T-helper 1 cell (primary cell): ENCODE measurements at places on chromosomes 3 and 15.

GRCh38 chr3:77746892-77747291 lies 707.0 kb downstream of the ROBO2 start:
- no peak for DNase-seq

DNA sequence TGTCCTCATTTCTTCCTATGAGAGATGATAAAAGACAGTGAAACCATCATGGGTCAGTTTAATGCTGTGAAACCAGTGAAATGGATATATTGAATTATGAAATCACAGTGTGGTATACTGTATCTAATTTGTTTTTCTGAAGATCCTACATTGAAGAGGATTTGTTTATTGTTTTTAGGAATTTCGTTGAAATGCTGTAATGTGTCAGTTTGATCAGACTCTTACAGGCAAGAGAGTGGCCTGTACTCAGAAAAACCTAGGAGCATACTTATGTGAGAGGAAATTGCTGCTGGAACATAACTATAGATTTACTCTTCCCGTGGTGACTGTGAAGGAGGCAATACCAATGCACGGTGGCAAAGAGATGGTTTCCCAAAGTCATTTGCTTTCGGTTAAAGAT lies 29.1 kb upstream of the ONECUT1 start:
- DNase-seq = no peak

GRCh38 chr3:133115176-133115575 lies 77.0 kb downstream of the TMEM108 start:
- DNase-seq = no peak

- no peak for DNase-seq
Observed at GRCh38 chr3:119417771-119418512, 45.5 kb downstream of the TMEM39A start.

DNA sequence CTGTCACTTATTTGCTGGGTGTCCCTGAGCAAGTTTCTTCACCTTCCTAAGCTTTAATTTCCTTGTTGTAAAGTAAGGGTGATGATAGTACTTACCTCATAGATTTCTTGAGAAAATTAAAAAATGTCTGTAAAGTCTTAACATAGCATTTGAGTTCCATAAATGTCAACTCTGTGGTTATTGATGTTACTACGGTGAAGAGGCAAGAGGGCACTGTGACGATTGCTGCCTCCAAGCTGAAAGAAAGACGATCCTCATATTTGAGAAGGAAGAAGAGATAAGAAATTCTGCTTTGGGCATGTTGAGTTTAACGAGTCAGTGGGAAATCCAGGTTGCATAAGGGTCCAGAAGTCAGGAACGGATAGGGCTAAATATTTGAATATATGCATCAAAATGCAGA lies 240.8 kb upstream of the ZPLD1 start:
- no peak for DNase-seq

GRCh38 chr15:69919816-69920215 lies 177.9 kb downstream of the TLE3 start:
- no peak for DNase-seq

DNA sequence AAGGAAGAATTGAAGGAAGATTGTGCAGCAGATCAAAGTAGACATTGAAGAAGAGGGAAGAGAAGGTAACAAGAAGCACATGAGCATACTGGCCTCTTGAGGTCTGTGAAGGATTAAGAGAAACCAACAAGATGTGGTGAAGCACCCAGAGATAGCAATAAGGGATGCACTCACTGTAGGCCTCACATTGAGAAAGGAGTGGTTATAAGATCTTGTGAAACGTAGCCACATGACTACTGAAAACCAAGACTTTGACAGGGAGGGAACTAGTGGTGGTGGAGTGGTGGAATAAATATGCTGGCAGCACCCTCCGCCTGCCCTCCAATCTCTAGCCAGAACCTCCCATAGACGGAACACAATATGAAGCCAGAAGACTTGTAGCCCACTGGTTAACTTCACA lies 651.2 kb downstream of the DIPK2A start:
- DNase-seq = no peak

DNA sequence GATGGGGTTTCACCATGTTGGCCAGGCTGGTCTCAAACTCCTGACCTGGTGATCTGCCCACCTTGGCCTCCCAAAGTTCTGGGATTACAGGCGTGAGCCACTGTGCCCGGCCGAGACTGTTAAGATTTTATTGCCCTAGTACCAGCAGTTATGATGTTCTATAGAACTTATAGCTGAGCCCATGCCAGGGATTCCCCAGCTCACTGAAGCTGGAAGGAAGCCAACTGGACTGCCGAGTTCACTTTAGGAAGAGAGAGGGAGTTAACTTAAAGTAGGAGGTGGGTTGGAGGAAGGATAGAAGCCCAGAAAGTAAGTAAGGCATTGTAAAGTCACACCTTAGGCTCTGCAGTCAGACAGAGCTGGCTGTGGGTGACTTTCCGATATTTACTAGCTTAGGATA lies 101.1 kb upstream of the BOC start:
- DNase-seq = no peak

DNA sequence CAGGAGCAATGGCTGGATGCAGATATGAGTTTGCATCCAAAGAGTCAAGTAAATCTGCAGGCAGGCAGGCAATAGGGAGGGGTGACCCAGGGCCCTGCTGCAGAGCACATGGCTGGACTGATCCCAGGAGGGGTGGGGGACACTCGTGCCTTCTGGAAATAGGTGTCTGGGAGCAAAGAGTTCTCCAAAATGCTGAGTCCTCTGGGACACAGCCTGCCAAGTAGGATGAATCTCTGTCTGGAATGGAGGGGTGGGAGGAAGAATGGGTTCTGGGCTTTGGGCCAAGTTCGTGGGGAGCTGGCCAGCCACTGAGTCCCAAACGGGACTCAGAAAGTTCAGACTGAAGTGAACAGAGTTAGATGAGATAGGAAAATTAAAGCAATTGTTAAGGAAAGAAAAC lies 214.5 kb downstream of the MTHFS start:
- no peak for DNase-seq

DNA sequence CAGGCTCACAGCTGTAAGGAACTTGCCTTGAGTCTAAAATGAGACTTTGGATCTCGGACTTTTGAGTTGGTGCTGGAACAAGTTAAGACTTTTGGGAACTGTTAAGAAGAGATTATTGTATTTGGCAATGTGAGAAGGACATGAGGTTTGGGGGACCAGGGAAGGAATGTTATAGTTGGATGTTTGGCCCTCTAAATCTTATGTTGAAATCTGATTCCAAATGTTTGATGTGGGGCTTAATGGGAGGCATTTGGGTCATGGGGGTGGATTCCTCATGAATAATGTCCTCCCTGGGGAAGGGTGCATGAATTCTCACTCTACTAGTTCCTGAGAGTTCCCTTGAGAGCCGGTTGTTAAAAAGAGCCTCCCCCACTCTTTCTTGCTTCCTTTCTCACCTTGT lies 18.5 kb upstream of the CHCHD6 start:
- DNase-seq = no peak

- DNase-seq = no peak
Observed at GRCh38 chr15:37076543-37076942, 23.8 kb downstream of the MEIS2 start.

GRCh38 chr3:65483011-65483410 lies 555.7 kb downstream of the MAGI1 start:
- DNase-seq = no peak

- no peak for DNase-seq
Observed at GRCh38 chr15:65323071-65323511, 18.6 kb downstream of the RNU5B-1 start.

- DNase-seq = no peak
Observed at GRCh38 chr3:62631488-62631887, 243.7 kb downstream of the CADPS start.

DNA sequence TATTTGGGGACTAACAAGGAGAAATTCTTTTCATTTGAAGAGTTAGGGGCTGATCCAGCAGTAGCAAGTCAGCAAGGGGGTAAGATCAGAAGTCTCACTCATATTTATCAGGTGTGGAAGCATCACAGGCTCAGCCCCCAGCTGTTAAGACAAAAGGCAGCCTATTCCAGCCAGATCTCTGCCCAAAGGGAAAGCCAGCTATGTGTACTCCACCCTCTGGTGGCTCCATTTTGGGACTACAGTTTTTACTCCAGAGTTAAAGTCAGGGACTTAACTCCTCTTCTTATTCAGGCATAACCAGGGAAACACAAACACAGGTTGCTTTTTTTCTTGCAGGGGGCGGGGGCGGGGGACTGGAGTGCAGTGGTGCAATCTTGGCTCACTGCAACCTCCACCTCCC lies 19.2 kb downstream of the UBP1 start:
- no peak for DNase-seq

DNA sequence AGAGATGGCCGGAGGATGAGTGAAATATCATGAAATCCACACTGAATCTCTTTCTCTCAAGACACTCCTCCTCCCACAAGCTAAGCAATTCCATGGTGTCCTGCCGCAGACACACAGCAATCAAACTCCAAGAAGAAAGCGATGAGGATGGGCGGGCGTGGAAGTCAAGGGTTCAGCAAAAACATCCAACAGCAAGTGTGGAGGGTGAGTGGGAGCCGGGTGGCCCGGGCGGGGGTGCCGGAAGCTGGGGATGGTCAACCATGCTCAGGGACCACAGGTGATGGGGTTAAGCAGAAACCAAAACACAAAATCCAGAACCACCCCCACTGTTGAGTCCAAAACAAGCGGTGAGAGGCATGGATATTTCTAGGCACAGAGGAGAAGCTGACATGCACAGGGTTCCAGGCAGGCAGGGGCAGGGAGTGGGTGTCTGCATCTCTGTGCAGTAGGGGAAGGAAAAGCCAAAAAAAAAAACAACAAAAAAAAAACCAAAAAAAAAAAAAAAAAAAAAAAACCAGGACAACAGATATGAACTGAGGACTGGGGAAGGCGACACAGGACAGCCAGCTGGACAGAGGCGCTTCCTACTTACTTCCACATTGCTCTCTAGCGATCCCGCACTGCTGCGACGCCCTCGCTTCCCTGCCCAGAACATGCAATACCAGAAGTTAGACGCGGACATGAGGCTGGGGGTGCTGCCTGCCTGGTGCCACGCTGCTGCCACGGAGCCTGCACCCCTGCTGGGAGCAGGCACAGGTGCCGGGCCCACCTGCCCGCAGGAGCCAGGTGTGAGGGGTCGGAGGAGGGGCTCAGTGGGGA lies 61.0 kb upstream of the RPL32 start:
- no peak for DNase-seq

- DNase-seq = no peak
Observed at GRCh38 chr3:62167566-62168262, 205.6 kb downstream of the FEZF2 start.

DNA sequence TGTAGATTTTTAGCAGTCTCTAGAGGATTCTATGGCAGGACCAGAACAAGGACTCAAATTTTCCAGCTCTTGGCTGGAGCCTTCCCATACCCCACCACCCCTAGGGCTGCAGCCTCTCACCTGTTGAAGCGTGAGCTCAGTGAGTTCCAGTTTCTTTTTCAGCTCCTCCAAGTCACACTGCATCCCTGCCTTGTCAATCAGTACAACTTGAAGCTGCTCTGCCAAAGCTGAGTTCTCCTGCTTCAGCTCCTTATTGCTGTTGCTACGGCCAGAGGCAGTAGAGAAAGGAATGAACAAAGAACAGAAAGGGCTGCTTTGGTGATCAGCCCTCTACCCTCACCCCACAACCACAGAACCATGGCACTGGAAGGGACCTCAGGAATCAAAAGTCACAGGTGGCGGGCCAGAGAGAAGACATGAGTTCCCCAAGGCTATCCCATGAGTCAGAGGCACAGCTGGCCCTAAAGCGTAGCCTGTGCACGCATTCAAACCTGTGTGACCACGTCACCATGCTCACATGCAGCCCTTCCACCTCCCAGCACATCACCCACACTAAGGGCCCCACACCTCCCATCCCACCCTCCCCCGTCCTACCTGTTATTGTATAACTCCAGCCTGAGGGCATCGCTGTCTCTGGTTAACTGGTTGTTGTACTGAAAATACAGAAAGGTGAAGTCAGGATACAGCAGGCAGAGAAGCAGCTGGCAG lies 83.3 kb upstream of the C2CD4B start:
- no peak for DNase-seq

GRCh38 chr3:157469561-157470294 lies 33.1 kb downstream of the PTX3 start:
- no peak for DNase-seq

GRCh38 chr3:186589121-186589520 lies 18.6 kb downstream of the DNAJB11 start:
- DNase-seq = no peak

- no peak for DNase-seq
Observed at GRCh38 chr15:63729115-63729884, 104.4 kb downstream of the HERC1 start.

GRCh38 chr3:13008155-13008995 lies 64.9 kb downstream of the IQSEC1 start:
- no peak for DNase-seq

GRCh38 chr3:59734061-59734460 lies 684.2 kb upstream of the CFAP20DC start:
- DNase-seq = no peak

DNA sequence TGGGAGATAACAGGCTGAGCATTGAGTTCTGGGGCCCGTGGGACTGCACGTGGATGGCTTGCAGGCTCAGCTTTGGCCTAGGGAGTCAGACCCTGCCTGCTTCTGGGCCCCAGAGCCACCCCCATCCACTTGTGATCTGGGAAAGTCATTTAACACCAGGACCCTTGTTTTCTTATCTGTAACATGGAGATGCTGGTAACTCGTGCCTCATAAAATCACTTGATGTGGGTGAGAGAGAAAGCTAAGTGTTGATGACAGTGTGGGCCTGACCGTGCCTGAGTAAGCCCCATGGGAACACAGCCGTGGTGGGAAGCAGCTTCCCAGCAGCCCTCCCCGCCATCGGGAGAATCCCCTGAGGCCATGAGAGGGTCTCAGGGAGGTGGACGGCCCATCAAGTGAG lies 378.1 kb downstream of the GABRB3 start:
- DNase-seq = no peak

DNA sequence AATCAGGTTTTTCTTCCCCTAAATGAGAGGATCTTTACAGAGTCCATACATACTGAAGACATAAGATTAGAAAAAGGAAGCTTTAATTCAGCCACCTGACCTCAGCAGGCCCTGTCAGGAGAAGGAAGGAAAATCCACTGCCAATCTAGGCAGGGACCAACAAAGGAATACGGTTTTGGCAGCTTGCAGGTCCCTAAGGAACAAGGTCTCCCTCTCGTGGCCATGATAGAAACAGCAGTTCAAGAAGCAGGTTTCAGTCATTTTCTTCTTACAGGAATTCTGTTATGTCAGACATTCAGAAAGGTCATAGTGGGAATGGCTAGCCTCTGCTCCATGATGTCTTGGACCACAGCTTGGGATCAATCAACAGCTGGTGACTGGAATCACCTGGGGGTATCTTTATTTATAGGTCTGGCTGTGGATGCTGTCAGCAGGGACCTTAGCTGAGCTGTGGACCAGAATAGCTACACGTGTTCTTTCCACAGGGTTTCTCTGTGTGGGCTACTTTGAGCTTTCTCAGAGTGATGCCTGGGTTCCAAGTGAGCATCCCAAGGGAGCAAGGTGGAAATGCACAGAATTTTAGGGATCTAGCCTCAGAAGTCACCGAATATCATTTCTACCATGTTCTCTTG lies 9.4 kb upstream of the CMSS1 start:
- peak; percentile 29 for DNase-seq
